T-helper 17 cell (primary cell): ENCODE measurements at places on chromosomes 6 and 20.
A peak's percentile ranks its signal among the peaks of the same experiment; 100 is the strongest.

DNA sequence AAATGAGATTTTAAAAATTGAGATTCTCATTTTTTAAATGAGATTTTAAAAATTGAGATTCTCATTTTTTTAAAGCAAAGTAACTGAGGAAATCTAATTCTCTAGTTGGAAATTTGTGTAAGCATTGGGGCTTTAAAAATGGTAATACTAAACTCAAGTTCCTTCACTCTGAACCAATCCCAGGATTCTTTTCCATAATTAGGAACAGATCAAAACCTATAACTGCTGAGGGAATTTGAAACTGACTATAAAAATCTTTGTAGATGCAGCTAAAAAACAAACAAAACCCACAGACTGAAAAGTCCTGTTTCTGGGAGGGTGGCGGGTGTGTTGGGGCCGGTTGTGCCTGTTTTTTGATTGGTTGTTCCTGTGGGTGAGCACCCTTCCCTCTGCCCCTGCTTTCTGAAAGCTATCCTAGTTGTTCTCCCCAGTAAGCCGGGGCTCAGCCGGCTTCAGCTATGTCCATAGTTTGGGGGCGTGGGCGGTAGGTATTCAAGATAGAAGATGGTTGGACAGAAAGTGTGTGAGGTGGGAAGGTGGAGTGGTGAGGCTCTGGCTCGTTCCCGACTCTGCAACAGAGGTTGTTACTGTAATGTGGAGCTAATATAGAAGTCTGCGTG lies 49.3 kb downstream of the GFRA4 start:
- no peak for DNase-seq

- no peak for DNase-seq
These were observed 102.1 kb downstream of the KCNB1 start for GRCh38 chr20:49380337-49380780.

- no peak for DNase-seq
These were observed 132.4 kb downstream of the DTNBP1 start for GRCh38 chr6:15530411-15530810.

- DNase-seq: peak; percentile 57
These were observed at the start of gene PERP for GRCh38 chr6:138107078-138107751. PERP (minus strand) TSS chr6:138107419; CDS start chr6:138107340, 79 bp downstream.

- no peak for DNase-seq
These were observed 78.9 kb upstream of the ISM1 start for GRCh38 chr20:13142143-13142542.

DNA sequence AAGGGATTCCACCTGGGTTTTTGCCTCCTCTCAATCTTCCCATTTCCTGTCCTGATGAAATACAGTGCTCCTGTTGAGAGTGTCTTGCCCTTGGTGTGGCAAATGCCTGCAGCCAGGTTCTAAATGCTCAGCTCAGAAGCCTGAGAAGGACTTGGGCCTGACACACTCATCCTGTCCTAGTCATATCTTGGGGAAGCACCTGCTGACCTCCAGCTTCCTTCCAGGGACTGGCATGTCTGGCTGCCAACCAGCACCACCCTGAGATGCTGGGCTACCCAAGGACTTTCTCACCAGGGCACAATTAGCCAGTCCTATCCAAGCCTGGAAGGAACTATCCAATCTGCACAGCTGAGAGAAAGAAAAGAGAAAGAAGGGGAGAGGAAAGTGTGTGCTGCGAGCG lies 43.4 kb downstream of the LRFN2 start:
- DNase-seq: no peak

DNA sequence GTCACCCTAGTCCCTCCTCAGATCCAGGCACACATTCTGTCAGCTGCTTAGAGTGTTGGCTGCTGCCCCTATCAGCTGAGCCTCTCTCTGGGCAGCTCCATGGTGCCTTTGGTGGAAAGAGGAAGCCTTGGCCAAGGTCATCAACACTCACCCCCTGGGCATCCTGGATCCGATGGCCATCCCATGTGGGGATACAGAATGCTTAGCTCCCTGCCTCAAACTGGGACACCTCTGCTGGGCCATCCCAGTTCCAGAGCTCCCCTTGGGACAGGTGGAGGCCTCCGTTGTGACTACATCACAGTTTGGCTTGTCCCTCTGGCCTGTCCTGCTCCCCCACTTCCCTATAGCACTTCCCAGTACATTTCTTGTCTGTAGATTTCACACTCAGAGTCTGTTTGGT lies 45.6 kb downstream of the TOX2 start:
- no peak for DNase-seq

DNA sequence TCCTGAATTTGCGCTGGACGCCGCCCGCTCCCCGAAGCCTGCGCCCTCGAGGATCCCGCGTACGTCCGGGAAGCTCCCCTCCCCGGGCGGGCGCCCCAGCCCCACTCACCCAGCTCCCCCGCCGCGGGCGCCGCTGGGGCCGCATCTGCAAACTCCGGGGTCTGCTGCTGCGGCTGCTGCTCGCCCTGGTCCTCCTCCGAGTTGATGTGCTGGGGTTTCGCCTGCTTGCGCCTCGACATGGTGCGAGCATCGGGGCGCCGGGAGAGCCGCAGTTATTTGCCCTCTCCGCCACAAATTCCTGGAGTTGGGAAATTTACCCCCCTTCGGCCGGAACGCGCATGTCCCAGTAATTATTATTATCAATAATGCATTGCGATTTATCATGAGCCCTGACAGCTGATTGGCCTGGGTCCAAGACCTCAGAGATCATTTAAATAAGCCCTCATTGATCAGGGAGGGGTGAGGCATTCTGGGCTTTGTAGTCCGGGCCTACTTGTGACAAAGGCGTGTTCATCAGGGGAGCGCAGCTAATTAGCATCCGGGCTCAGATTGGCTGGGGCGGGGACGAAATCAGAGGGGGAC lies at the start of gene SALL4:
Gene SALL4, minus strand, starts transcription at position 352 of the 582 bp plus-strand sequence. Its CDS starts 113 bp downstream, at position 239.
- DNase-seq: no peak

DNA sequence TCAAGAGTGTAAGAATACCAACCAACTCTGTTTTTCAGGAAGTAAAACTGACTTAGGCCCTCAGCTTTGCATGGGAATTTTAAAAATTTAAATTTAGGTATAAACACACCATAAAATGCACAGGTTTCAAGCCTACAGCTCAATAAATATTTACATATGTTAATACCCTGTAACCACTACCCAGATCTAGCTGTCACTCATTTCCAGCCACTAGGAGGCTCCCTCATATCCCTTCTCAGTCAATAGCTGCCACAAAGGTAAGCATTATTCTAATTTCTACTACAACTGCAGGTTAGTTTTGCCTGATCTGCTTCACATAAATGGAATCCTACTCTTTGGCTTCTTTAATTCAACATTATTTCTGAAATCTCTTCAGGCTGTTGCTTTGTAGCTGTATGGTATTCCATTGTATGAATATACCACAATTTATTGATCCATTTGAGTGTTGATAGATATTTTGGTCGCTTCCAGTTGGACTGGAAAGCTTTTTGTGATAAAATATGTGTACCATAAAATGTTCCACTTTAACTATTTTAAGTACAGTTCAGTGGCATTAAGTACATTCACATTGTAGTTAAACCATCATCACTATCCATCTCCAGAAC lies 32.5 kb upstream of the MEI4 start:
- no peak for DNase-seq

- no peak for DNase-seq
These were observed 101.8 kb downstream of the YTHDF1 start for GRCh38 chr20:63114006-63114692.

DNA sequence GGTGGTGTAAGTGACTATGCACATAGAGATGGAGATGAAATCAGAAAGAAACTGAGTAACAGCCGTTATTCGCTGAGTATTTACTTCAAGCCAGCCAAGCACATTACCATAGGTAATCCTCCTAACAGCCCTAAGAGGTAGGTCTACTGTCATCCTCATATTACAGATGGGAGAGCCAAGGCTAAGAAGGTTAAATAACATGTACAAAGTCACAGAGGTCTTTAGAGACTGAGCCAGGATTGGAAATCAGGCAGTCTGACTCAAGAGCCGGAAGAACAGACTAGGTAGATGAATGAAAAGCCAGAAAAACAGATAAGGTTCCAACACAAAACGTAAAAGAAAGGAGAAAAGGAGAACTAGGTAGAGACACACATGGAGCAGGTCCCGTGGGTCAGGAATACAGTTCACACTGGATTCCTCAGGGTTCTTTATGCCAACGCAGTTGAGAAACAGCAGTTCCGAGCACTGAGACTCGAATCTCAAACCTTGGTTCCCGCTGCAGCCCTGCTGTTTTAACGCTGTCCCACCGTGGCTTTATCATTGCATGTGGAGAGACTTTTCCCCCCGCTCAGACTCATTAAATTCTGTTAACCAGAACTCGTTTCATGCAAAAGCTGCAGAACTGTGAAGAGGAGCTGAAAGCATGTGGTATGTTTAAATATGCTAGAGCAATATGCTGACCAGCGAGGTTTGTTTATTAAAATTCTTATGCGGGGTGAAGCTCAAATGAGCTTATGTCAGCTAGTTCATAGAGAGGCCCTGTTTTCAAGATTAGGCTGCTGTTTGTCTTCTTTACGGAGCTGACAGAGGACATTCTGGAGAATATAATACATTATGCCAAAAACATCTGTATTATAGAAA lies 537.9 kb downstream of the CD83 start:
- DNase-seq: no peak

DNA sequence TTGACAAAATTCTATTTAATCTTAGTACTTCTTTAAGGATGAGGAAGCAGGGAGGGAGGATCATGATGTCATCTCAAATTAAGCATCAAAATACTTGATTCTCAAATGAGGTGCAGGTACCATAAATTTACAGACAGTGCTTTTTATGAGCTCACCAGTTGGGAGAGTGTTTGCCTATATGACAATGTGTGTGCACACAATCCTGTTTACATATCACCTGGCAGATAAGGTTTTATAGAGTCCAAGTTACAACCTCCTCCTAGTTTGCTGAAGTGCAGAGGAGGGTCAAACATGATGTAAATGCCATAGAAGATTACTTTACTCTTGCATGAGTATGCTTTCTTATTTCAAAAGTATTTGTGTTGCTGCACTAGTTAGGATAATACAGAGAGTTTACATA lies 6.4 kb downstream of the ATXN1 start:
- DNase-seq: no peak

DNA sequence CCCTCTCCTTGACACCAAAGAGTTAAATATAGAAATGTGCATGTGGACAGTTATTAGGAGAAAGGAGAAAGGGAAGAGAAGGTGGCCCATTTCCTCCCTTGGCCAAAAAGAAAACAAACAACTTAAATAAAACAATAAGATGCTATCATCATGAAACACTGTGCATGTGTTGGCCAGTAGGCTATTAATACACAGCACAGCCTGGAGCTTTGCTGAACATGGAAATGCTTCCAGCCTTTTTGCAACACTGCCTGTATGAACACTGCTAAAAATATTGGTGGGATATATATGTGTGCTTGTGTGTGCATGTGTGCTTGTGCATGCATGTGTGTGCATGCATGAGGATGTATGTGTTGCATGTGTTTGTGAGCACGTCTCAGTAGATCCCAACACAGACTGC lies 100.4 kb downstream of the LY86 start:
- DNase-seq: no peak
